ENCODE measurements at places on chromosomes 2 and 18. TPM values are rescaled to one million over a fixed set of nuclear protein-coding genes. Genes with fewer than 3 reads are reported as not detected.

Gene NYAP2
- total RNA-seq = not detected

- no peak for DNase-seq
Measured at GRCh38 chr2:181954538-181954883, 31.1 kb upstream of the PPP1R1C start.

Gene SERPINE2
- total RNA-seq = 5.1 TPM

- no peak for DNase-seq
Measured at GRCh38 chr2:124919296-124919695, 894.2 kb downstream of the CNTNAP5 start.

Gene LIPG
- not detected for total RNA-seq

Gene KRTCAP3
- 11.5 TPM for total RNA-seq

DNA sequence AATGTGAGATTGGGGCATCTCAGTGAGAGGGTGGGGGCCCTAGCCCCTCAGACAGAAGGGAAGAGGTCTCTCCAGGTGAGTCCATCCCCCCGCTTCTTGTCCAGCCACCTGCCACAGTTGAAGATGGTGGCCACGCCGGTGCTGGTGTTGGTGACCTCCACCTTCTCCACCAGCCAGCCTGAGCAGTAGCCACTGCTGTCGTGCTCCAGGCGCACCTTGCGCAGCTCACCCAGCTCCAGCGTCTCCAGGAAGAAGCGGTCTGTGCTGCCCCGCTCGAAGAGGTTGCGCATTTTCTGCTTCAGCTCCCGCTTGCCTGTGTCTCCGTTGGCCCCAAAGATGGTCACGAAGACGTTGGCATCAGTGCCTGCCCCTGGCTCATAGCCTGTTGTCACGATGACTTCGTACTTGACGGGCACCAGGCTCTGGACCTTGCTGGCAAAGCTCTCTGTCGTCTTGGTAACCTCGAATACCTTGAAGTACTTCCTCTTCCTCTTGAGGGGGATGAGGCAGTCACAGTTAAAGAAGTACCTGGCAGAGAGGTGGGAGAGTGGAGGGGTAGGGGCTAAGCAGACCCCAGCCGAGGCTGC, 179.5 kb downstream of the LOXHD1 start:
- DNase-seq = no peak

DNA sequence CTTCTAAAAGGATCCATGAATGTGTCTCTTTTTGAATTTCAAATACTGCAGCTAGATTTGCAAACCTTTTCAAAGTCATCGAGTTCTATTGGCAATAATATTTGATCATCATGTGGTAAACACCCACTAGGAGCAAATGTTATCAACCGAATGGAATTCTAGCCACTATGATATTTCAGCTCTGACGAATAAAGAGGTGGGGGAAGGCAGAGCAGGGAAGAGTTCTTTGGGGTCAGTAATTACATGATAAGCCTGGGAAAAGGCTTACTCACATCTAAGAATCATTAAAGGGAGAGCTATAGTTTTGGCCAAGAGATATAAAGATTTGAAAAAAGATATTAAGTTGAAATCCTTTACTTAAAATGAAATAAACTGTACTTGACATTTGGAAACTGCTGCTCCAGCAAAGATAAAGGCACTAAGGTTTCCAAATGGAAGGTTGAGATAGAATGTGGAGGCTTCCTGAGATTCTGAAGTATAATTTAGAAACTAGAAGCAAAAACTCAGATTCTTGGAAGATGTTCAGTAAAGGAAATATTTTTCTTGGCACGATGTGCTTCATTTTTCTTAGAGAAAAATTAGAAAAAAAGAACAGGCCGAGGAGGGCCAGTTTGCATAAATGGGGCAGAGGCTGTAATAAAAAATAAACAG, 104.7 kb upstream of the ARHGAP28 start:
- no peak for DNase-seq

DNA sequence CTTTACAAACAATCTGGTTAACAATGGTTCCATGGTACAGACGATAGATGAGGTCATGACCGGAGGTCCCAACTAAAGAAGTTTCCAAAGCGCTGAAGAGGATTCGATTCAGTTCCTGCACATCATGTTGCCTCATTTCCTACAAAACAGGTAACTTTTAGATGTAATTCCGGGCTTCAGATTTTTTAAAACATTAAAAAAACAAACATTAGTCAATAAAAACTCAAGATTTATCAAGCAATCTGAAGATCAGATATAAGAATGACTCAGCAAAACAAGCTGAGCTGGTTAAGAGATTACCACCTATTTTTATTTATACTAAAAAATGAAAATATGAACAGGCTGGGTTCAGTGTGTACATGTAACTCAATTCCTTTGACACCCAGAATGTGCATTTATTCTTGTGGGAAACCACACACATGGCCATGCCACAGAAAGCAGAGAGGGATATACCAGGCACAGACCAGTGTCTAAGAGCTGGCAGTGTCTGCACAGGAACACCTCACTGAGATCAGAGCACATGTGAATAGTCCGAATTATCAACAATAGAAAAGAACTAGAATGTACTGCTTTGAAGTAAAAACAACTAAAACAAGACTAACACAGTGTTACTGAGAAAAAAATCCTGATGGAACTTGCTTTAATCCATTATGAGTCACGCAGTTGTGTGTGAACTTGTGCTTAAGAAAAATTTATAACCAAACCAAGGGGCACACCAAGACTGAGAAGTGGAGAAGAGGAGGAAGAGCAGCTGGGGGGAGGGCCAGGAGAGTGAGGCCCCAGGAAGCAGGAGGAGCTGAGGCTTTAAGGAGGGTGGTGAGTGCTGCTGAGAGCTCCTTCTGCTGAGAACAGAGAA, 9.5 kb downstream of the USP40 start:
- no peak for DNase-seq

- no peak for DNase-seq
Measured at GRCh38 chr18:69250305-69251151, 150.2 kb upstream of the DOK6 start.

GRCh38 chr2:129242269-129242668, 737.2 kb upstream of the RAB6C start:
- DNase-seq = no peak

GRCh38 chr2:128626760-128627511, 308.3 kb upstream of the HS6ST1 start:
- no peak for DNase-seq

All from CD4-positive, alpha-beta T cell (primary cell).